T-helper 2 cell treated with Interferon-gamma antibody and Interleukin-4, amounts not matched to agents 5 μg/mL and 100 μg/mL, for 36 hours (primary cell): ENCODE measurements at places on chromosomes 7 and 10.

DNA sequence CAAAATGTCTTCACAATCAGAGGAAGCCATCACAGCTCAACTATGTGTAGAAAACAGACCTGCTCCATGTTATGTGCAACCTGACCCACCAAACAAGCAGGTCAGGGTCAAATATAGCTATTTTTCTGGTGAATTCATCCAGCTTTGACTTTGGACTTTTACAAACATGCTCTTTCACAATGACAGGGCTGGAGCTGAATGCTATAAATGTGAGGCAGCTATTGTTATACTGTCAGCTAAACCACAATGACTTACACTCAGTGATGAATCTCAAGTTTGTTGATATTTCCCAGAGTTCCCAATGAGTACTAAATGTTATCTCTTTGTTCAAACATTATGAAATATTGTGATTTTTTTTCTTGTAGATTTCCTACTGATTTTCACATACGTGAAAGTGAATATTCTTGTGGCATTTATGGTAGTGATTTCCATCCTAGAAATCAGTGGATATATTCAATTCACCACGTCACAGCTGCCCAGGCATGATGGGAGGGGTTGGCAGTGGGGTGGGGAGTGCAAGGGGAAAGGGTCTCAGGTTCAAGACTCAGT lies 2.5 kb upstream of the ITIH2 start:
- no peak for DNase-seq

DNA sequence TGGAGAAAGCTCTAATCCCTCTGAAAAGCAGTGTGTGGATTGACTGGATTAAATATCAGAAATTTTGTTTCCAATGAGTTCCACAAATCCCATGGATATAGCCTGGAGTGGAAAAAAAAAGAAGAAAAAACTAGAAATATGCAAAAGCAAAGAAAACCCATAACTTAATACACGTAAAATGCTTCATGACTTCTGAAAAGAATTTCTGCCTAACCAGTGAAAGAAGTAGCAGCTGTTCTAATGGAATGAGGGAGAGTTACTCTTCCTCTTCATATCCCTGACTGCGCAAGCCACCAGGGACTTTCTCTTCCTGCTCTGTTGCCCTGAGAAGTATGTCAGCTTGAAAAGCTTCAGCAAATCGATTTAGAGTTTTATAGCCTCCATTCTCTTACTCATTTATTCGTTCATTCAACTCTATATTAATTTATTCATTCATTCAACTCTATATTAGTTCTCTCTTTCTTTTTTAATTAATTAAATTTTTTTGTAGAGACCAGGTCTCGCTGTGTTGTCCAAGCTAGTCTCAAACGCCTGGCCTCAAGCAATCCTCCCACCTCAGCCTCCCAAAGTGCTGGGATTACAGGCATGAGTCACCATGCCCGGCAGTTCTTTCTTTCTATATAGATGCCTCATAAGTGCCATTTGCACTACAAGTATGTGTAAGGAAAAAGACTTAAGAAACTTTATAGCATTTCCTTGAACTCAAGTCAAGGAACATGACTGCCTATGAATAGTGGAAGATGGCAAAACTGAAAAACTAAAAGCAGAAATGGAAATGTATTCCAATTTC lies 447.3 kb upstream of the NRP1 start:
- no peak for DNase-seq

DNA sequence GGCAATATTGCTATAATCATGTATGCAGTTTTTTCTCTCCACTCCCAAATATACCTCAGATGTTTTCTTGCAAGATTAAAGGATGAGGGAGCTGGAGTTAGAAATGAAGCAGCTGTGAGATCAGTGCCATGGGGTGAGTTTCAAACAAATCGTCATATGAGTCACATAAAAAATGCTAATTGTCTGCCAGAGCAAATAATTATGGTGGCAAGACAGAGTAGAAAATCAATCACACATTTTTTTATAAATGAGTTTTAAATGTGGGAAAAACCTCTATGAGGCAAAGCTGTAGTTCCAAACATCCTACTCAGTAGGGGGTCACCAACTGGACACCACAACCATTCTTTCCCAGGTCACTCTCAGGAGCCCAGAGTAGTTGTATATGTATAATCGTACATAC lies 55.3 kb downstream of the CH25H start:
- DNase-seq, result no peak

- no peak for DNase-seq
These were observed 59.9 kb downstream of the SUGCT start for GRCh38 chr7:40194745-40195144.

GRCh38 chr10:51162002-51162401 lies 87.7 kb downstream of the PRKG1 start:
- no peak for DNase-seq

- no peak for DNase-seq
These were observed 186.6 kb upstream of the INHBA start for GRCh38 chr7:41889472-41889871.

DNA sequence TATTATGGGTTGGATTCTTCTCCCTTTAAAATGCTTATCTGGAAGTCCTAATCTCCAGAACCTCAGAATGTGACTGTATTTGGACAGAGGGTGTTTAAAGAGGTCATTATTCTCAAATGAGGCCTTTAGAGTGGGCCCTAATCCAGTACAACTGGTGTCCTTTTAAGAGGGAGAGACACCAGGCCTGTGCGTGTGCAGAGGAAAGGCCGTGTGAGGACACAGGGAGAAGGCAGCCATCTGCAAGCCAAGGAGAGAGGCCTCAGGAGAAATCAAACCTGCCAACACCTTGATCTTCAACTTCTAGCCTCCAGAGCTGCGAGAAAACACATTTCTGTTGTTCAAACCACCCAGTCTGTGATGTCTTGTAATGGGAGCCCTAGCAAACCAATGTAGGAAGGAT lies 235.4 kb upstream of the MYO3A start:
- DNase-seq, result no peak

DNA sequence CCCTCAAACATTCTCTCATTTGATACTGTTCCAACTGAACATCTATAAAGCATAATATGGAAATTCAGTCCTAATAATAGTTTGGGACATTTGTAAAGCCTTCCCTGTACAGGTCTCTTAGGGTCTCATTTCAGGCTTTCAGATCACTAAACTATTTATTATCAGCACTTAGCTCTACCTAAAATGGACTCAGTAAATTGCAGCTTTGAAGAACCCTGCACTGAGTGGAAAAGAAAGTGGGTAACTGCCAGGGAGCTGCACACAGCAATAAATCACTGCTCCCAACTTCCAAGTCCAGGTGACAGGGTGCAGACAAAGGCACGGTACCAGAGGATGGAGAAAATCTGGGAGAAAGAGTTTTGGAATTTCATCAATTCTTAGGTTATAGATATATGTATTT lies 164.9 kb upstream of the AOAH start:
- no peak for DNase-seq

DNA sequence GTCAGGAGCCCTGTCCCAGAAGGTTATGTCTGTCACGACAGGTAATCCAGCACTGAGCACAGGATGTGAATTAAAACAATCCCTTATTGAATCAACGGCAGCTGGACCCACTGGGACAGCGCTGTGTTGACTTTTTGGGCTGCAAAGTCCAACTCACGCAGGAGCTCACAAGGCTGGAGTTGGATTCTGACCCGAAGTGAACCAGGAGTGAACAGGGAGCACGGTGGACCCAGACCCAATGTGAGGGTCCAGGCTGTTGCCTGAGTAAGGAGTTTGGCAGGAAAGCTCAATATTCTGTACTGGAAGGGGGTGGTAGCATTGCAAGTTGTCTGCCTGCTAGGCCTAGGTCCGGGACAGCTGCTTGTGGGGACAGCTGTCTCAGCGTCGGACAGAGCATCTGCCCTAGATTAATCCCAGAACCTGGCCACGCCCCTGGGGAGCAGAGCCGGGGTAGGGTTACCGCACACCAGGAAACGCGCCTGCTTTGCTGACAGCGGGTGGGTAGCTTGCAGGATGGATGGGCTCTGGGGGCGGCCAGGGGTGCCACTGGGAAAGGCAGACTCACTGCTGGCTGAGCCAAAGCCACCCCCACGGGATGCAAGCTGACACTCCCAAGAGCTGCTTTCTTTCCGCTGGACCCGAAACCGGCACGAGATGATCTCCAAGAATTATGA lies 24.0 kb downstream of the COL26A1 start:
- DNase-seq, result no peak

DNA sequence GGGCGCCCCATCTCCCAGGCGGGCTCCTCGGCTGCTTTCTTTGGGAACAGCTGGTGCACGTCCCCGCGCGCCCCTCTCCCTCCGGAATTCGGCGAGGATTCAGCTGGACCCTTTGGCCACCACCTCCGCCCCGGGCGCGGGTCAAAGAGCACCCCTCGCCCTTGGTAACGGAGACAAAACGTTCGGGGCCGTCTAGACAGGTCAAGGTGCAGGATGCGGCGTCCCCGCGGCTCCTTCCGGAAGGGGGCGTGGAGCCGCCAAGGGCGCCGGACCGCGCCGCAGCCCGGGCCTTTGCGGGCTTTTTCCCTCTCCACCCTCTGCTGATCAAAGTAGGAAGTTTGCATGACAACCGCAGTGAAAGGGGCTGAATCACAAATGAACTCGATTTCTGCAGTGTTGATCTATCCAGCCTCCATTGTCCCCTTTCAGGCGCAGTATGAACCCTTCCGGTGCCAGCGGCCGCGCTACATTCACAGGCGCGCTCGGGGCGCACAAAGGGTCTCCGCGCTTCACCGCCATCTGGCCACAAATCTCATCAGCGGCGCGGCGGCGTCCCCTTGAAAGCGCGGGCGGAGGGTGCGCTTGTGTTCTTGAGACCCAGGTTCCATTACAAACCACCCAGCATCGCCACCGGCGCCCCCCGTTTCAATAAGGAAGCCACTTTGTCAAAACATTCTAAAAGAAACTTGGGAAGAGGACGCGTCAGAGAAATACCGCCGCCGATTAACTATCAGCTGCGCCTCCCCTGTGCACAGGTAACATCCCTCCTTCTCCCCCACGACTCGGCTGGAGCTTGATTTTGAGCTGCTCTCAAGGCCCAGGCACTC lies 36.4 kb downstream of the CNPY1 start:
- no peak for DNase-seq

DNA sequence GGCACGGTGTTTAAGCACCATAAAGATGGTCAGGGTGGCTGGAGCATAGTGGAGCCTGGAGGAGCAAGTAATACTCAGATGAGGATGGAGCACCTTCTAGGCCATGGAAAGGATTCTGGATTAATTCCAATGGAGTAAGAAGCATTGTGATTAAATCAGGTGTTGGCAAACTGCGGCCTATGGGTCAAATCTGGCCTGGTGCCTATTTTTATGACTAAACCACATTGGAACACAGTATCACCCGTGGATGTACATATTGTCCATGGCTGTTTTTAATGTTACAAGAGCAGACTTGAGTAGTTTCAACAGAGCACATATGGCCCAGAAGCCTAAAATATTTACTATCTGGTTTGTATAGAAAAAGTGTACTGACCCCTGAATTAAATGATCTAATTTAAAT lies 49.9 kb upstream of the TMEM248 start:
- DNase-seq, result no peak

DNA sequence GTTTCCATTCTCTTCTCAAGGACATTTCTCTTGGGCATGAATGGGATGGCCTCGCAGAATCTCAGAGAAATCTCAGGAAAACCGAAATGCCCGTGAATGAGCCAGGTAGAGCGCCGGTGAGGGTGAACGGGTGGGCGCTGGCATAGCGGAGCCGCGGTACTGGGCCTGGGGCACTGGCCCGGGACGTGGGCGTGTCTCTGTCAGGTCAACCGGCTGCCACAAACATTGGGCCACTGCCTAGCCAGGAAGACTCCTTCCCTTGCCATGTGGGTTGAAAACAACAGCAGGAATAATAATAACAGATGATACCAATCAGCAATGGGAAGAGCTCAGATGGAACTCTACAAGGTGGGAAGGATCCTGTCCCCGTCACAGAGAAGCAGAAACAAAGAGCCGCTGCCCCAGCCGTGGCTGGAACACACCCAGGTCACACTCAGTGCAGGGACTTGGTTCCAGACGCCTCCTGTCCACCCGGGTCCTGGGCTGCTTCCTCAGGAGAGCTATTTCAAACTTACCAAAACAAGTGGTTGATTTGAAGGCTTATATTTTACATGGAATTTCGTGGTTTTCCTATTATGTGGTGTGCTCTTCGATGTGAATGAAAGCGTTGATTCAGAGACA lies 51.1 kb upstream of the EBF3 start:
- peak; percentile 0 for DNase-seq

- no peak for DNase-seq
These were observed 87.9 kb downstream of the PAXIP1 start for GRCh38 chr7:154914996-154915380.

- DNase-seq, result no peak
These were observed 63.9 kb downstream of the TPK1 start for GRCh38 chr7:144771927-144772326.

GRCh38 chr7:133386205-133386604 lies 133.3 kb downstream of the EXOC4 start:
- DNase-seq, result no peak

DNA sequence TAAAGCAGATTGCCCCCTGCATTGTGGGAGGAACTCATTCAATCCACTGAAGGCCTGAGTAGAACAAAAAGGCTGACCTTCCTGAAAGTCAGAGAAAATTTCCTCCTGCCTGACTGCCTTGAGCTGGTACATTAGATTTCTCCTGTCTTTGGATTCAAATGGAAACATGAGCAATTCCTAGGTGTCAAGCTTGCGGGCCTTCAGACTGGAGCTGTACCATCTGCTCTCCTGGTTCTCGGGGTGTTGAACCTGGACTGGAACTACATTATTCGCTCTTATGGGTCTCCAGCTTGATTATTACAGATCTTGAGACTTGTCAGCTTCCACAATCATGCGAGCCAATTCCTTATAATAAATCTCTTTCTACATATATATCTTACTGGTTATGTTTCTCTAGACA lies 173.6 kb upstream of the STEAP4 start:
- no peak for DNase-seq

- DNase-seq, result no peak
These were observed 48.5 kb downstream of the GRID1 start for GRCh38 chr10:86317949-86318725.

DNA sequence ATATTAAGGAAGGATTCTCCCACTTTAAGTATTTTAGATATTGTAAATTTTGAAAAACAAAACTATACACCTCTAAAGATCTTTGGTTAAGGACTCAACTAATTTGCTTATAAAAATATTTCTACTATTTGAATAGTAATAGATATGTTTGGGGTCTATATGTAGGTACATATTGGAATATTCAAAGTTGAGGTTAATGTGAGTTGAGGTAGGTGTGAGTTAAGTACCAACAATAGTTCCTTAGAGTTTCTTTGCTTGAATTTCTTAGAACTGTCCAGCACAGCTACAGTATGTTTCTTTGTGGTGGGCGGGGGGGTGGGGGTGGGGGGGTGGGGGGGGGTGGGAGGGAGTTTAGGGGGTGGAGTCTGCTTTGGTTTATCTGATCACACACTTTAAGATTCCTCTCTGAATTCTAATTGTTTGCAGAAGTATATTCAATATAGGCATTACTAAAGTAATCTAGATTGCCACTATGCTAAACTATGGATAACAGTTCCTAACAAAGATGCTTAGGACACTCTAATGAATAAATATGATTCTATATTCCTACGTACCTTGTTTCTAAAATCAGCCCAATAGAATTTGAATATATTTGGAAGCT lies 2.1 kb downstream of the GRM3 start:
- DNase-seq, result no peak
